Vagina (tissue), 2 donors: ENCODE measurements at places on chromosomes 16 and 17.

DNA sequence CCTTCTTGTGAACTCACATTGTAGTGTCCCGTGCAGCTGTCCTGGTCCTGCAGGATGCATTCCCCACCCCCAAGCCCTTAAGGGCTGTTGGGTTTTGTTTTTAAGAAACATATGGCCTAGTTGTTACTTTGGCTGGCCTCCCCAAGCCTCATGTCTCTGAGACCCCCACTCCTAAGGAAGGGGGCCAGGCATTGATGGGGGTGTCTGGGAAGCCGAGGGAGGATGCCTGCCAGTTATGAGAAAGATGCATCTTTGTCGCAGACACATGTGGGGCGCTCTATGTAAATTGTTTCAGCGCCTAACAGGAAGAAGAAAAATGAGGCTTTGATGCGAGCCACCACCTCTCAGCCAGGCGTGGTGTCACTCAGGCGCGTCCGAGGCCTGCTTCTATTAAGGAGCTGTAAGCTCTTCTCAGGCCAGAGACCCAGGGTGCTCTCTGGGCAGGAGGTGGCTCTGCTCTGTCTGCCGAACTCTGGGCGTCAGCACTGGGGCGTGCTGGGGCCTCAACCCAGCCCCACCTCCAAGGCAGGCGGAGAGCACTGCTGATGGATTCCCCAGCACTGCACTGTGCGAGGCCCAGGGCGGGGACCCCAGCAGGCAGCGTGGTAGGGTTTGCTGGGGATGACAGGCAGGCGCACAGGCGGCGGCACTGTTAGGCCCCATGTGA, 70.6 kb downstream of the SREBF1 start:
- no peak for DNase-seq

GRCh38 chr17:33516645-33517044, 223.6 kb upstream of the ASIC2 start:
- no peak for DNase-seq

GRCh38 chr17:48500435-48501426, 30.1 kb downstream of the HOXB1 start:
- no peak for DNase-seq

DNA sequence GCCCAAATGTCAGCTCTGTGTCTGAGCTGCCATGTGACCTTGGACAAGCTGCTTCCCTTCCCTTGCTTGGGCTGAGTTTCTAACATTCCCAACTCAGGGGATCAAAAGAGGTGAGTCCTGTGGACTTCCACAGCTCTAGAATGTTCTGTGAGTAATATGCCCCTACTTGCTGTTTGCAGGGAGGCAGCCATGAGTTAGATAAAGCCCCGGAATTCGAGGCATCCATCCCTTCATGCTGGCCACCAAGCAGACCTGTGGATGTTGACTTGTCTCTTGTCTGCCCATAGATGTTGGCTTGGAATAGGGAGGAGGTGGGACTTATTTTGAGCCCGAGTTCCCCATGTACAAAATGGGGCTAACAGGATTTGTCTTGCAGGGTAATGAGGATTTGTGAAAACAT, 36.2 kb downstream of the KSR1 start:
- DNase-seq, result no peak

DNA sequence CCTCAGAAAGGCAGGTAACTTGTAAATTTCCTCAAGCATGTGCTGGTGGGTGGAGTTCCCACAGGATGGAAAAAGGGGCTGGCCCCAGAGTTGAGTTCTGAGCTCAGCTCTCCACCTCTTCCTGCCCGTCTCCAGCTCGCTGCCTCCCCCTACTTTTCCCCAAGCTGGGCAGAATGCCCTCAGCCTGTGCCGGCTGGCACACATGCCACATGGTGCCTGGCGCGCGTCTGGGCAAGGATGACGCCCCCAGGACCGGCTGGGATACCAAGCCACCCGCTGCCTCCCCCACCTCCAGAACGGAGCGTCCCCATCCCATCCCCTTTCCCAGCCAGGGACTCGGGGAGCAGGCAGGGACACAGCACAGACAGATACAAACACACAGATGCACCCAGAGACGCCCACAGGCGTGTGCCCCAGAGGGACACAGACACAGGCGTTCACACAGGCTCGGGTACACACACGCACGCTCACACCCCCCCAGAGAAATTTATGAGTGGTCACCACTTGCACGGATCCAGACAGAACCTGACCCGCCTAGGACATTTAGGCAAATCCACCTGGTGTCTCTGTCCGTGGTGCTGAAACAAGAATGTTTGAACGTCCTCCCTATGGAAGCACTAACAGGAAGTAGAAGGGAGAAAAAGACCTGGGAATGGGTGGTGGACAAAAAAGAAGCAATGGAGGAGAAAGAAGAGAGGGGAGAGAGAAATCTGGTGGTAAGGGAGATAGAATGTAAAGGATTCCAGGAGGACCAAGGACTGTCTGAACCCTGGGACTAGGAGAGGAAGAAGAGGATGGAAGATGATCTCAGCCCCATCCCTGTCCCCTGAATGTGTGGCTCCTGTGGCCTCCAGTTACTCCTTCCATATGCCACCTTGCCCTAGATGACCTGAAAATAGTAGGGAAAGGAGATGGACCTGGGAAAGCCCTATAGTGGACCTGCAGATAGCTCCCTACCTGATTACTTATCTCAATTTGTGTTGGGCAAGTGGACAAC, 15.5 kb downstream of the NEUROD2 start:
- DNase-seq, result no peak

DNA sequence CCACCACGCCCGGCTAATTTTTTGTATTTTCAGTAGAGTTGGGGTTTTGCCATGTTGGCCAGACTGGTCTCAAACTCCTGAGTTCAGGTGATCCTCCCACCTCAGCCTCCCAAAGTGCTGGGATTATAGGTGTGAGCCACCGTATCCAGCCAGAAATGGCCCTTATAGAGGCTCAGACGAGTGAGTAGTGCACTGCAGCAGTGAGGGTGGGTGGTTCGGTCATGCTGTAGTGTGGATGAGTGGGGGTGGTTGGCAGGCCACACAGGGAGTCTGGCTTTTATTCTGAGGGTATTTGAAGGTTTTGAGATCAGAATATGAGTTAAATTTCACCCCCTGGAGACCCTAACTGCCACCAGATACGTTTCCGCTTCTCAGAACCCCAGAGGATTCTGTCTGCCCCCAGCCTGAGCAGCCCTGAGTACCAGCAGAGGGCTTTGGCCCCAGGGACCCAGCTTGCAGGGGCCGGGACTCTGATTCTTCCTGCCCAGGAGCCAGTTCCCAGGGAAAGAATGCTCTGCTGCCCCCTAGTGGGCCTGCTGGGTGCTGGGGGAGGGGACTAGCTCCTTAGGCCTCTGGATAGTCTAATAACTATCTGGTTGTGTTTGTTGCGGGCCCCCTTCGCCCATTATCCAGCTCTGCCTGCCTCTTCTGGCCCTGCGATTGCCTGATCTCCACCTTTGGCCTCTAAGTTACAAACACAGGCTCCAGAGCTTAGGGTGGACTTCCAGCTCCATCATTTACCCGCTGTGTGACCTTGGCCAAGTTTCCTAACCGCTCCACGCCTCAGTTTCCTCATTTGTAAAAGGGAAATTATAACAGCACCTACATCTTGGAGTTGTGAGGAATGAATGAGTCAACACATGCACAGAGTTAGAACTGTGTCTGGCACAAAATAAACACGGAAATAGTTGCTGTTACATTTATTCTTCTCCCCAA, 2.0 kb downstream of the ZNF771 start:
- no peak for DNase-seq
